ENCODE measurements at places on chromosomes 7 and 10.

- no peak for DNase-seq
Observed at GRCh38 chr10:79488336-79488735, 24.0 kb upstream of the EIF5AL1 start.

DNA sequence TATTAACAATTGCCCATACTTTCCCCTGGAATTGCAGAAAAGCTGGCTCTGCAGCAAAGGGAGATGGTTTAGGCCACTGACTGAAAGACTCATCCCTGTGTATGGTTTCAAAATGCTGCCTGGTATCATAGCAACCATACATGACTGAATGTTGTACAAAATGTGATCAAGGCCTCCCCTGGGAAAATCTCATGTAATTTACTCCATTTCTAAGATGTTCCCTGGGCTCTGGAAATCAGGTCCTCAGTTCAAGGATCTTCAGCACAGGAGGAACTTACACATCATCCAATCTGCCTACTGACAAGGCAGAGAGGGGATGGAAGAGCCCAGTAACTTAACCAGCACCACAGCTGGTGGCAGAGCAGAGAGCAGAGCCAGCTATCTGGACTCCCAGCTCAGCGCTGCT lies 111.8 kb downstream of the JAZF1 start:
- no peak for DNase-seq

- DNase-seq, result no peak
Observed at GRCh38 chr10:70317272-70317942, 33.6 kb upstream of the NPFFR1 start.

DNA sequence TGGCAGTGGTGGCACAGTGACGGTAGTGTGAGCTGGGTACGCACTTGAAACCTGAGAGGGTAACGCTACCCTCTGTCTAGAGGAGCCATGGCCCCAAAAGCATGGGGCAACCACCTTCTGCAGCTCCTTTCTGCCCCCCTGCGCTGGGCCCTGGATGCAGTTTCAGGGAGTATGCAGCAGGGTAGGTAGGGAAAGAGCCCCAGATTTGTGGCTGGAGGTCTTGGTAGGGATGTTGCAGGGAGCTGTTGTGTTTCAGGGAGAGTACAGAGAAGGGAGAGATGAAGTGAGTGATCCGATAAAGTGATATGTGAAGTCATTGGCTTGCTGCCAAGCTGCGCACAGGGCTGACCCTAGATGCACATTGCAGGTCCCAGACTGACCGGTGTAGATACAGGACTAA lies 2.7 kb upstream of the PGAM2 start:
- DNase-seq, result no peak

DNA sequence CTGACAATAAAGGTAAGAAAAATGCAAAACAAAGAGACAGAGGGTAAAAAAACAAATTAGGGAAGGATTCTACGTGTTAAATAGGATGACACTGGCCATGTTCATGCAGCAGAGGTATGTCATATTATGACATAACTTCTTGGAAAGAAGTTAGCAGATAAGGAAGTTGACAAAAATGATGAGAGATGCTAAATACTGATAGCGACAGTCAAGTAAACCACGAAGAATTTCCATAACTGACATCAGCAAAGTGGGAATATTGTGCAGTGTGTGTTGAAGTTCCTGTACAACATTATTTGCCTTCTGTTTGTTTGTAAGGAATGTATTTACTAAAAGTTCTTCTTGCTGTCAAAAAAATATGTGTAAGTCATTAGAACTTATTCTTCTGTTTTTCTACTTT lies 29.5 kb downstream of the MDH2 start:
- no peak for DNase-seq

GRCh38 chr7:36393826-36394225 lies 4.2 kb downstream of the ANLN start:
- no peak for DNase-seq

- no peak for DNase-seq
Observed at GRCh38 chr10:108684431-108684830, 1238.9 kb downstream of the XPNPEP1 start.

DNA sequence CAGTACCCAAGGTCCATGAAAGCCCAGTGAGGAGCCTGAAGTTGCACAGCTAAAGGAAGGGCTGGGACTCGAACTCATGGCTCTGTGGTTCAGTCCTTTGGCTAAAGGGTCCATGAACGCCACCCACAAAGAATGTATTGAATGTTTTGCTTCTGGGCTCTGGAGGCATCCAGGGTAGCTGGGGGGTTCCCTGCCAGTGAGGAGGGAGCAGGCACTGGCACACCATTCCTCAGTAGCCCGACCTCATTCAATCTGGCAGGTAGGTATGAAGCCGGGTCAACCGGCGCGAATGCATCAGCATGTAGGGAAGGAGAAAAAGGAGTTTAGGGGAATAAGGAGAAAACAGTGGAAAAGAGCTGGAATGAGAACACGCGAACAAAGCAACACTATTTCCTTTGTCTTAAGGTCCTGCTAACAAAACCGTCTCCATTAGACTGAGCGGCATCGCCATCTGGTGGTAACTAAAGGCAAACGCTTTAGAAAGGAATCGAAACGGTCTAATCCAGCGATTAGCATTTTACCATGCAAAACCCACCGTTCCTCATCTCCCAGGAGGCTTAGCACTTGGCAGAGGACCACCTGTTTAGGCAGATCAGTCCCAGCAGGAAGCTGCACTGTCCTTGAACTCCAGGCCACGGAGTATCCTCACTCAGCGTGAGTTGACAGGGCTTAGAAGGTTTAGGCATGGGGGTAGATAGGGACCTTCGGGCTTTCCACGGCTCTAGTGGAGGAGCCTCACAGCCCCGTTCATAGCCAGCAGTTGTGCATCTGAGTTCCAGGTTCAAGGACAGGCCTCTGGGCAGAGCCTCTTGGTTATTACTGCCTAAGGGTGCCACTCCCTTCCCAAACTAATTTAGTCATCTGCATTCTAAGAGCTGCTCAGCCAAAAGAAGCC lies 122.8 kb downstream of the UBE2H start:
- DNase-seq, result peak; percentile 50

DNA sequence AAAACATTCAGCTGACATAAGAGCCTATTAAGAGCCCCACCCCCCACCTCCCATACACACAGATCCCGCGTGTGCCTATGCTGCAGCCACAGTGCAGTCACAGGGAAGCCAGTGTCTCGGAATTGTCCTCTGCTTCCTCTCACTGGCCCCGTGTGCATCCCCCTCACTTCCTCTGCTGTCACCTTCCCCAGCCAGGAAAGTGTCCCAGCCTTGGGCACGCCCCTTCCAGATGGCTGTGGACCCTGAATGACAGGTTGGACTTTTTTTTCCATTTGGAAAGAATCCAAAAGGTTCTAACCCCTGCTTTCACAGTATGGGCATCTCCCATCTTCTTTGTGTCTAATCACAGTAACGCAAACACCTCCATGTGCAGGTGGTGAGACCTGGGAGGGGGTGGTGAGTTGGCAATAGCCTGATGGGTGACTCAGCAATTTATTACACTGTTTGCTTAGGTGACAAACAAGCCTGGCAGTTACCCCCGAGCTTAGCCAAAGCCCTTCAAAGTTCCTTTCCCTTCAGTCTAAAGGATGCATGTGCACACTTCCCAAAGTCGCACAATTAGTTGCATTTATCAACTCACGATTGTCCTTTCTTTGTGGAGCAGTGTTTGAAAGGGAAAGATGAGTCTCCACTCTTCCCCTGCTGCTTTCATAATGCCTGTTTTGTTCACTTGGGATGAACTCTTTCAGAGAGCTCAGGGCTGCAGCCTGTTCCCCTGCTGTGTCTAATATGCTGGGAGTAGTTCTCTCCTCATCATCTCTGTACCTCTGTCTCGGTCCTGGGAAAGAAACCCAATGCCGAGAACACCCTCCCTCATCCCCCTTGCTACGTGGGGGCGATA lies 67.5 kb upstream of the EFCAB10 start:
- no peak for DNase-seq

GRCh38 chr7:151673216-151673615 lies 153.5 kb upstream of the RHEB start:
- DNase-seq, result no peak

DNA sequence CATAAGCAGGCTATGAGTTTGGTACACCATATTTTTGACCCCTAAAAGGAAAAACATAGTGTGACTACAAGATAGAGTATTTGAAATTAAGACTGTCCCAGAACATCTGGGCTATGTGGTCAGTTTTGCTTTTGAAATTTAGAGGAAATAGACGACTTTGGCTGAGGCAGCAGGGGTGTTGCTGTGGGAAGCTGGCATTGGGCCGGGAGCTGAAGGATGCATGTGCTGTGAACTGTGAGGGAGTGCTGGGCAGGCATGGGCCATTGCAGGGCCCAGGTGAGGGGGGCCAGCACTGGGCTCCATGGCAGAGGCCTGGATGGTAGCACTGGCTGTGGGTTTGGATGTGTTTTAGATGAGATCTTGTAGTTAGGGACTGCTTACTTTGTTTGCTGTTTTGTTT lies 168.3 kb downstream of the BMPER start:
- no peak for DNase-seq

GRCh38 chr7:108347616-108348015 lies 108.6 kb downstream of the NRCAM start:
- DNase-seq, result no peak

- DNase-seq, result no peak
Observed at GRCh38 chr10:50299948-50300669, 48.8 kb upstream of the ASAH2 start.

DNA sequence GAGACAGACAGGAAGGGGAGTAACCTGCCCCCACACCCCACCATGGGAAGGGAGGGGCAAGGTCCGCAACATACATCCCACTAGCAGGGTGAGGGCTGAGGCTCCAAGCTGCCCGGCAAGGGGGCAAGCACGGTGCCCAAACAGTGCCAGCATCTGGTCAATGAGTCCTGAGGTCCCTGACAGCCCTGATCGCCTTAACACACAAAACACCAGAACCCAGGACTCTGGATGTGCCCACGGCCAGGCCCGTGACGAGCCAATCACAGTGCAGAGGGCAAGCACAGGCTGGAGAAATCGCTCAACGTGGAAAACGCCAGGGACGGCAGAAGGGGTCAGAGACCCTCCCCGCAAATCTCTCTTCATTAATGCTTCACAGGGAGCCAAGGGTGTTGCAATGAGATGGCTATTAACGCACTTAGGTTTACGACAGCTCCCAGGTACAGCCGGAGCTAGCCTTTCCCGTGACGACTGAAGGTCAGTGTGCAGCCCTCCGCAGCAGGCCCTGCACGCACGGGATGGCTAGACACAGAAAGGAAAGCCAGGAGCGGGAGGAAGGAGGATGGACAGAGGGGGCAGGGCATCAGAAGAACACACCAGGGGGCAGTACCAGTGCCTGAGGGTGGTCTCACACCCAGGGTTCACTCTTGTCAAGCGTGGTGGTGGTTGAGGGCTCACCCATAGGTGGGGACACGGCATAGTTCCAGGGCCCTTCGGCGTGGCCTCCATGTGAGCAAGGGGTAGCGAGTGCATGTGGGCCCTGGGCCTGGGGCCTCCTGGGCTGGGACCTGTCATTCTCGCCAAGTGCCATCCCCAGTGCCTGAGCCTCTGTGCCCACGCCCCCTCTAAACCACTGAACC lies 220.5 kb downstream of the MAD1L1 start:
- no peak for DNase-seq

- DNase-seq, result no peak
Observed at GRCh38 chr7:142690554-142691182, 58.6 kb upstream of the PRSS1 start.

GRCh38 chr10:18886102-18886501 lies 162.5 kb upstream of the MALRD1 start:
- no peak for DNase-seq

DNA sequence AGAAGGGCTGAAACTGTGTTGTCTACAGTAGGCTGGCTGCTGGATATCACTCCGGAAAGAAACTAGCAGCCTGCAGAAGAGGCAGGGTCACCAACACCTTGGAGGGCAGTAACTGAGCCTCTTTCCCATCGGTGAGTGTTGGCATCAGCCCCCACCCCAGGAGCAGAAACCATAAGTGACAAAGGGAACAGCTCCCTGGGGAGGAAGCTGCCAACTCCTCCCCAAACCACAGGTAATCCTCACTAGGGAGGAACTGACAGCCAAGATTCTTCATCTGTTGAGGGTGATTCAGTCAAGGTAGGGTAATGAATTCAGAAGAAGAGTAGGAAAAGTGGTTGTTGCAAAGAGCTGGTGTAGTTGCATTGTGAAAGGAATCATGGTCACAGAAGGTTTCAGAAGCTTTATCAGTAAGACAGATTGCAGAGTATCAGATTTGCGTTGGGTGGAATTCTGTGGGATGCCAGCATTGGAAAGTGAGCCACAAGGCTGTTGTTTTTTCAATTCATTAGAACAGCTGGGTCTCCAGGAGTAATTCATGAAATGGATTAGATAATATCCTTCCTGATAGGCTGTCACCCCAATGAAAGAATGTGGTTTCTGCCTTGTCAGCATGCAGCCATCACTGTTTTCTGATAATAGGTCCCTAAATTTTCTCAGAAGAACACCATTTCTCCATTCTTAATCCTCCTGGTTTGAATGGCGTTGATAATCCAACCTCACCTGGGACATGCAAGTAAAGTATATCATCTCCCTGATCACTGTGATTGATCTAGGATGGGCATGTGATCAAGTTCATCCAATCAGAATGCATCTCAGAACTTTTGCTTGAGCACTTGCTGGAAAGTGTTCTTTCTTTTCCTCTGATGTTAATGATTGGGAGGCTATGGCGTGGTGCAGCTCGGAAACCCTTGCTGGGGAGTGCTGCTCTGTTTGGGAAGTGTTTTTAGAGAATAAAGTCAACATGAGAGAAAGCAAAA lies 75.0 kb upstream of the CTBP2 start:
- no peak for DNase-seq

DNA sequence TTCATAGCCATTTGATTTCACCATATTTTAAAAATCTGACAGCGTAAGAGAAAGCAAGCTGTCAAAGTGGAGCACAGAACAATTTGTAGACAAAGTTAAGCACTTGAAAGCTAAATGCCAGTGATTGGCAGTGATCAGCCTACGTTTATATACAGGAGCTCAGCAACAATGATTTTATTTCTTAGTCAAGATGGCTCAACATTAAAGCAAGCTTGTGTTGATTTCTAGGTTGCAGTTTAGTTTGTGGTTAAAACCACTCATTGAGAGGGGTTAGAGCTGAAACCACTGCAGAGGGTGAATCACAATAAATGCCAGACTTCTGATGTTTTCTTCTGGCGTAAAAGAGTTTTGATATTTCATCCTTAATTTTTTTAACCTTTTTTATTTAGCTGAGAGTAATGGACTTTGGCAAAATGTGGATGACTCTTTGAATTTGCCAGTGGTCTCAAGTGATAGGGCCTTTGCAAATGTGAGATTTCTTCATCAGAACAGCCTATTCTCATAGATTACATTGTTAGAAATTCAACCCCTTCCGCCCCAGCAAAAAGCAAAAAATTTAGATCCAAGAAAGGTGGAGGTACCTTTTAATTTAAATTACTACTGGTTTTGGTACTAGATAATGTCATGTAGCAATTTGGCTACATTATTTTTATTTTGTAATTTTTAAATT lies 73.8 kb downstream of the SHOC2 start:
- no peak for DNase-seq

- no peak for DNase-seq
Observed at GRCh38 chr7:81245353-81245752, 326.5 kb upstream of the SEMA3C start.

DNA sequence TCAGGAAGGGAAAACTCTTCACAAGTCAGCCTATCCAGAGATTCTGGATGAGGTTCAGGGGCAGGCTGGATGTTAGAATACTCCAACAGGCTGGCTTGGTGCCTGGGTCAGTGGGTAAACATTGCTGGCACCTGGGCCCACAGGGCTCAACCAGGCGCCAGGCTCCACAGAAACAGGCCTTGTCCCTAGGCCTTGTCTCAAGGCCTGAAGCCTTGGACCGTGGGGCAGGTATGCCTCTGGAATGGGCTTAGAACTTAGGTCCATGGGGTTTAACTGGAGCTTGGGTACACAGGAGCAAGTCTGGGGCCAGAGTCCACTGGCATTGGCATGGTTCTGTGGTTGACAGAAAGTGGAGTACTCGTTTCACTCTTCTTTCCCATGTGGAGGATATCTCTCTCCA lies 263.0 kb upstream of the ETV1 start:
- no peak for DNase-seq

All from activated CD4-positive, CD25-positive, alpha-beta regulatory T cell treated with anti-CD3 and anti-CD28 coated beads, Interleukin-2, amount 50 U/mL, for 72 hours (primary cell).